ENCODE measurements at places on chromosomes 12 and 14.
A peak's percentile ranks its signal among the peaks of the same experiment; 100 is the strongest.

GRCh38 chr12:9741726-9742125, 8.8 kb upstream of the CLECL1 start:
- no peak for DNase-seq

GRCh38 chr12:9870286-9870866, 1.2 kb upstream of the CLEC2B start:
- no peak for DNase-seq

GRCh38 chr12:122028905-122029560, 7.3 kb downstream of the BCL7A start:
- DNase-seq: no peak

GRCh38 chr12:59040656-59041055, 120.4 kb upstream of the LRIG3 start:
- no peak for DNase-seq

- DNase-seq: peak; percentile 51
These were observed 69.6 kb downstream of the MOK start for GRCh38 chr14:102235275-102235897.

- DNase-seq: no peak
These were observed 111.3 kb upstream of the GARIN2 start for GRCh38 chr14:67077921-67078320.

All from stimulated activated CD8-positive, alpha-beta memory T cell treated with anti-CD3 and anti-CD28 coated beads, Interleukin-2, amount 100 ng/mL, for 1 hour (primary cell).